ENCODE measurements at places on chromosomes 12 and 14.

DNA sequence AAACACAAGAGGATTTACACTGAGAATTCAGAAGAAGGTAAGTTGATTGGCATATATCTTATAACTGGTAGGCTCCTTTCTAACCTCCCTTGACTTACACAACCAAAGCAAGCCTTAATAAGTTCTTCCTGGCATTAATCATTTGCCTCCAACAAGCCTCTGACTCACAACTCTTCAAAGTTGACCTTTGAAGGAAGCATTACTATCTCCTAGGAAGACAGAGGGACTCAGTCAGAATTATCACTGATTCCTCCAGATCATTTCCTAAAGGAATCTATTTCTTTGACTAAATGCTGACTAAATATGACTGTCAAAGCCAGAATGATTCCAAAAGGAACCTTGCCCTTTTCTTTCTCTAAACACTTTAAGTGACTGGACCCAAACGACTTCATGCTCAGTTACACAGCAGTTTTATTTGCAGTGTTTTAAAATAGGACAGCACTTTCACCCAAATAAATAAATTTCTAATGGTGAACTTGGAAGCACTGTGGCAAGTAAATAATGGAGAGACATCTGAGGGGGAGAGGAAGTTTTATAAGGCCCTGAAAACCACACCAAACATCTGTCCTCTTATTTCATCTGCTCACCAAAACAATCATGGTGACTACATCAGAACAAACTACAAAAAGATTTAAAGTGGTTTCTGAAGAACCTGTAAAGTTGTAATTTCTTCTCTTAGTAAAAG lies 128.2 kb downstream of the KLHL28 start:
- DNase-seq, result peak; percentile 70

- DNase-seq, result no peak
Observed at GRCh38 chr14:29896354-29896821, 31.3 kb downstream of the PRKD1 start.

DNA sequence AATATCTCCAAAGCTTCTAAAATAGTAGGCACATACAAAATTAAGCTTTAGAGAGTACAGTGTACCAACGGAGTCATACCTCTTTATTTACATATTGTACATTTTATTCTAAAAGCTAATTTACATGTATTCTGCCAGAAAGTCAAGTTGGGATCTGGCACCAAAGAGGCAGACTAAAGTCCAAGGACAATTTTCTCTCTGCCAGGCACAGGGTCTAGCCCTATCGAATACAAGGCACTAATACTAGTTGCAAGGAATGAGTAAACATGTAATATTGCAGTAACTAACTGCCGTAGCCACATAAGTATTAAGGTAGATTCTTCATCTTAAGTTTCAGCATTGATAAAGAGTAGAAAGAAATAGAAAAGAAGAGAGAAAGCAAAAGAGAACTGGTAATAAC lies 93.9 kb downstream of the RPS6KA5 start:
- DNase-seq, result no peak

GRCh38 chr12:95972832-95973456 lies 23.2 kb downstream of the HAL start:
- no peak for DNase-seq

DNA sequence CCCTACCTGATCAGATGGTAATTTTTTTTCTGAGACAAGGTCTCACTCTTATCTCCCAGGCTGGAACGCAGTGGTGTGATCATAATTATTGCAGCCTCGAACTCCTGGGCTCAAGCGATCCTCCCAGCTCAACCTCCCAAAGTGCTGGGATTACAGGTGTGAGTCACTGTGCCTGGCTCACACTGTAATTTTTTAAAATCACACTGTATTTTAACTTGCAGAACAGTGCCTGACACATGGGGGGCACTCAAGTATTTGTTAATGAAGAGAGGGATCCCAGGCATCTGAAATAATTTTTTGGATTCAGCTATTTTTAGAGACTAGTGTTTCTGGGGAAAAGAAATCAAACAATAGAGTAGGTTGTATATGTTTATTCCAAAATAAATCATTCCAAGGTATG lies 21.7 kb downstream of the LIMA1 start:
- peak; percentile 55 for DNase-seq
